ENCODE measurements at places on chromosomes 16 and 17.
A peak's percentile ranks its signal among the peaks of the same experiment; 100 is the strongest.

DNA sequence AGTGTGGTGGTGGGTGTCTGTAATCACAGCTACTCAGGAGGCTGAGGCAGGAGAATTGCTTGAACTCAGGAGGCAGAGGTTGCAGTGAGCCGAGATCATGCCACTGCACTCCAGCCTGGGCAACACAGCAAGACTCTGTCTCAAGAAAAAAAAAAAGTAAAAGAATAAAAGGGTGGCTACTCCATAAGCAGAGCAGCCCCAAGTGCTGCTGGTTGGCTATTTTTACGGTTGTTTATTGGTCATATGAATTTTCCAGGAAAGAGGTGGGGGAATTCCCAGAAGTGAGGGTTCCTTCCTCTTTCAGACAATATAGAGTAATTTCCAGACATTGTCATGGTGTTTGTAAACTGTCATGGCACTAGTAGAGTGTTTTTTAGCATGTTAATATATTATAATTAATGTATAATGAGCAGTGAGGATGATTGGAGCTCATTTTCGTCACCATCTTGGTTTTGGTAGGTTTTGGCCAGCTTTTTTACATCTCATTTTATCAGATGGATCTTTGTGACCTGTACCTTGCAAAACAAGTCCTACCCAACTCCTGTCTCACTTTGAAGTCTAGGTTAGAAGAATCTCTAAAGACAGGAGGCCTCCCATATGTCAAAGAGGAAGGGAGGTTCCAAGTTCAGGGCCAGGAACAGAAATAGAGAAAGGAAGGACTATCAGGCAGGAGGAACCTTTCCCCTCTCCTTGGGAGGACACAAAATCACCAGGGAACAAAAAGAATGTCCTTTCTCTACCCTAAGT is 39.1 kb downstream of the HOXB1 start:
- peak; percentile 57 for DNase-seq

GRCh38 chr17:792277-792676 is 10.1 kb downstream of the MRM3 start:
- DNase-seq: no peak

DNA sequence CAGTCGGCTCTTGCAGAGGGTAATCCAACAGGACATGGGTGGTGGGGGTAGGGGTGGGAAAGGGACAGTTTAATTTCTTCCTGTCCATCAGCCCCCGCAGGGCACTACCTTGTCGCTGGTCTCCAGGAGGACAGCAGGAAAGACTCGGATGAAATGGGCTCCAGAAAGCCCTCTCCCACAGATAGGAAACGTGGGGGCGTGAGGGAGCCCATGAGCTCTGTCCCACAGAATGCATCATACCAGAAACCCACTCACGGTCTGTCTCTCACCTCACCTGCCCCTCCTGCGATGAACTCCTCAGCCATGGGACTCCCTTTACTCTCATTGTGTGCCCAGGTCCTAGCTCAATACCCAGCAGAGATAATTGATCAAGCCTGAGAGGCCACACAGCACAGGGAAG is 240.1 kb downstream of the GSG1L start:
- DNase-seq: no peak

DNA sequence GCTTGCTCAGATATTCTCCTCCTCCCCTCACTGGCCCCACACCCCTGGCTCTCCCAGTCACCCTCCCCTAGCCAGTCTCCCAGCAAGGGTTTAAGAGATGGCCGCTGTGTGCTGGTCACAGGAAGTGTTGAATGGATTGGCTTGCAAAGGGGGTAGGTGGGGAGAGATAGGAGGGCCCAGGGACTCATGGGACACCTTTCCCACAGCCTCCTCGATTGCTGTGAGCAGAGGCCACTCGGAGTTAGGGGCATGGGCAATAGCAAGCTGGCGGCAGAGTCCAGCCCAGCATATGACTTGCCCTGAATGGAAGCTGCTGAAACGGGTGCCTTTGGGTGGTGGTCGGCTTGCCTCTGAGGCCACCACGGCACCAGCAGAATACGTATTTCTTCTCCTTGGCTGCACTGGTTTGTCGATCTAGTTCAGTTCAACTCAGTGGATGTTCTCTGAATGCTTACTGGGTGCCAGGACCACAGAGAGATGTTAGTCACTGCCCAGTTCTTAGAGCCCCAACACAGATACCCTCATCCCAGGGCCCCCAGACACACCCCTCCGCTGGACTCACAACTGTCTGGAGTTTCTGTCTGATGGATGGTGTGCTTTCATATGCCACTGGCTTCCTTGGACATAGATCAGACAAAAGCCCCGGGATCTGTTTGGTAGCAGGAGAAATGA is 6.0 kb downstream of the WFIKKN2 start:
- no peak for DNase-seq

- DNase-seq: no peak
Measured at GRCh38 chr16:20202747-20203146, 124.6 kb downstream of the GP2 start.

GRCh38 chr17:1412185-1413110 is 12.4 kb upstream of the YWHAE start:
- no peak for DNase-seq

GRCh38 chr17:72090108-72090507 is 30.7 kb upstream of the SOX9 start:
- no peak for DNase-seq

DNA sequence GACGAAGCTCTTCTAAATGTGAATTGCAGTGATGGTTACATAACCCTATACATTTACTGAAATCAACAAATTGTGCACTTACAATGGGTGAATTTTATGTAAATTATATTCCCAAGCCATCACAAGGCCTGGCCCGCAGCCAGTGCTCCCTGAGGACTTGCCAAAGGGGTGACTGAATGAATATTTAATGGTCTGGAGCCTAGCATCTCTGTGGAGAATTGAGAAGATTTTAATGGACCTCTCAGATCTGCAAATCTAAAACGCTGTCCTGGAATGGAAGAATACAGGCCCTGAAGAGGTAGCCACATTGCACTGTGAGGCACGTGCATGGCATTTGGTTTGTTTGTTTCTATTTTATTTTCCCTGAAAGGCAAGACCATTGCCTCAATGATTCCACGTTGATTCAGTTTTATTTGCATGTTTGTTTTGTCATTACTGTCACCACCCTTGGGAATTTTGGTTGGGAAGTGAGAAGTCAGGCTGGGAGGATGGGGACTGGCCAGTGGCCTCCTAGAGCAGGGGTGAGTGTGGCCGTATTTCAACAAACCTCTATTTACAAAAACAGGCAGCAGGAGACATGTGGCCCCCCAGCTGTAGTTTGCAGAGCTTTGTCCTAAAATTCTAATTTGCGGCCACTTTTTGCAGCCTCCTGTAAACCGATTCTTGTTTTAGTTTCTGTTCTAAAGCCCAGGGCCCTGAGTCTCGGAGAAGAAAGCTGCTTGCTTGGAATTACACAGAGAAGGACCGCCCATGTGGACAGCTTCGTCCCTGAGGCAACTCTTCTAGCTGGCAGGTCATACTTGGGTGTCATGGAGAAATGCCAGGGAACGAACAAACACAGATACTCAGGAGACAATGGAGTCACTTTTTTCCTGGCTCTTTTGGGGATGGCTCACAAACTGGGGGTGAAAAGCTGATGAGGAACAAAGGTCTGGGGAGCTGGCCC is 40.5 kb upstream of the GCSH start:
- no peak for DNase-seq

DNA sequence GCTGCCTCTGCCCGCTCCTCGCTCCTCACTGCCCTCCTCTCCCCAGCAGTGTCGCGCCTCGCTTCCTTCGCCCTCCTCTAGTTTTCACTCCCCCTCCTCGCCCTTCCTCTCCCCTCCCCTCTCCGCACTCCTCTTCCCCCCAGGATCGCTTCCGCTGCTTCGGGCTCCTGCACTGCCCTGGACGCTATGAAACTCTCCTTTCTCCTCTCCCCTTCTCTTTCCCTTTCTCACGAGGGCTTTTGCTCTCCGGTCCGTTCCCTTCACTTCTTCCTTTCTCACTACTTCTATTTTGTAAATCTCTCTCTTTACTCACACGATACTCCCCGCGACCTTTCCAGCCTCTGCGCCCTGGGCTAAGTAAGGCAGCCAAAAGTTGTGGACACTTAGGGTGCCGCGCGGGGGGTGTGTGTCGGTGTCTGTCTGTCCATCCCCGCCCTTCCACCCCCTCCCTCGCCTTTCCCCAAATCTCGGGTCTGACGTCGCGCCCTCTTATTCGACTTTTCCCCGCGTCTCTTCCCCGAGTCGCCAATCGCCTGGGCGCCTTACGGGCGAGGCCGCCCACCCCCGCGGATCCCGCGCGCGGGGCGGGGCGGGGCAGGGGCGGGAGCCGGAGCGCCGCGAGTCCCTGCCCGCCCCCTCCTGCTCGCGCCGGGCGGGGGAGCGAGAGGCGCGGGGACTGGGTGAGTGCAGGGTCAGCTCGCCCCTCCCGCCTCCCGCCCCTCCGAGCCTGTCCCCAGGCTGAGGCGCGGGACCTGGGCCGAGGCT is at the start of gene IRX3:
Gene IRX3 (minus strand): TSS at position 422 of the 765 bp plus-strand sequence. CDS start 737 bp downstream, outside the sequence.
- no peak for DNase-seq

DNA sequence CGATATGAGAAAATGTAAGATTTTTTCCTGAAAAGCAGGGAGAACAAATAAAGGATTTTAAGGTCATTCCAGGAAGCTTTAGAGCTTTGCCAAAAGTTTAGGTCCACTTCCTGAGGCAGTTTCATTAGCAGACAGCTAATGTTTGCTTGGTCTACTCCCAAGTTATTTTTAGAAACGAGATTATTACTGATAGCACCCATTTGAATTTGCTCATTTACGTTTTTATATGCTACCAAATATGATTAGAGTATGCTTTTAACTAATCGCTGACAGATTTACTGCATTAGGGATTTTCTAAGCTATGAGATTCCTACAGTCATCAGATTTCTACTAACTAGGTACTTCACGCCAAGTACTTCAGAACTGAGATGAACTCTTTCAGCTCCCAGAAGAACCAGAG is 98.1 kb downstream of the WNT3 start:
- DNase-seq: no peak

DNA sequence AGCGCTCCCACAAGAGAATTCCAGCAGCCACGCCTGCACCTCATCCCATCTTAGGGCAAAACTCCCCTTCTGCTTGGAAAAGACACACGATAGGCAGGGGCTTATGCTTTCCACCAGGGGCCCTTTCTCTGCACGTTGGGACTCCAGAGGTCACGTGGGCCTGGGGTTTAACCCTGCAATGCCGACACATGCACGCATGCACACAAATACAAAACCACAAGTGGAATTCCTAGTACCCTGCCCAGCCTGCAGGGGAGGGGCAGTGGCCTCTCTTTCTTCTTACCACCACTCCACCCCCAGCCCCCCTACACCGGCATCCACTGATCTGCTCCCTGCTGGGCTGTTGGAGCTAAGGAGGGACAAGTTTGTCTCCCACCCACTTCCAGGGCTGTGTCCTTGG is 16.8 kb upstream of the CCDC182 start:
- DNase-seq: no peak

GRCh38 chr16:2898831-2899563 is 12.7 kb upstream of the FLYWCH1 start:
- DNase-seq: no peak

DNA sequence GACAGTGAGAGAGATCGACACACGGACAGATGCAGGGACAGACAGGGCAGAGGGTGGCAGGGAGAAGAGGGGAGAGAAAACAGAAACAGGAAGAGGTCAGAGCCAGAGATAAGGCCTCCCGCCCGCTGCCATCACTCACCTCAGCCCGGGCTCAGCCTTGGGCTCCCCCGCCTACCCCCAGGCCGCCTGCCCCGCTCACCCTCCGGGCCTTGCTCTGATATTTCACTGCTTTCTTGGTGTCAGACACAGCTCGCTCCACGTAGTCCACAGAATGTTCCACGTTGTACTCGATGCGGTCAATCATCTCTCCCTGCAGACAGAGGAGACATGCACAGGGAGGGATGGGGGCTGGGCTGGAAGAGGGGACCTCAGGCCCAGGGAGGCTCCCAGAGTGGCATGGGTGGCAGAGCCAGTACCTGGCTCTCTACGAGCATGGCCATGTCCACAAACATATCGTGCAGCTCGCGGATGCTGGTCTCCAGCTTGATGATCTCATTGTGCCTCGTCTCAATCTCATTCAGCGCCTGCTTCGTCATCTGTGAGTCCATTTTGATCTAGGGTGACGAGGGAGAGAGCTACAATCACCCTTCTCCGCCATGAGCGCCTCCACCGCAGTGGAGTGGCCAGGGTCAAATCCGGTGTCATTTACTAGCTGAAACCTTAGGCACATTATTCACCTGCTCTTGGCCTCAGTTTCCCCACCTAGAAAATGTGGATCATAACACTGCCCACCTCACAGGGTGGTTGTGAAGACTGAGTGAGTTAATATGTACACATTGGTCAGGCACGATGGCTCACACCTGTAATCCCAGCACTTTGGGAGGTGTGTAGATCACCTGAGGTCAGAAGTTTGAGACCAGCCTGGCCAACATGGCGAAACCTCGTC is 8.2 kb downstream of the HSD3B7 start:
- DNase-seq: no peak

DNA sequence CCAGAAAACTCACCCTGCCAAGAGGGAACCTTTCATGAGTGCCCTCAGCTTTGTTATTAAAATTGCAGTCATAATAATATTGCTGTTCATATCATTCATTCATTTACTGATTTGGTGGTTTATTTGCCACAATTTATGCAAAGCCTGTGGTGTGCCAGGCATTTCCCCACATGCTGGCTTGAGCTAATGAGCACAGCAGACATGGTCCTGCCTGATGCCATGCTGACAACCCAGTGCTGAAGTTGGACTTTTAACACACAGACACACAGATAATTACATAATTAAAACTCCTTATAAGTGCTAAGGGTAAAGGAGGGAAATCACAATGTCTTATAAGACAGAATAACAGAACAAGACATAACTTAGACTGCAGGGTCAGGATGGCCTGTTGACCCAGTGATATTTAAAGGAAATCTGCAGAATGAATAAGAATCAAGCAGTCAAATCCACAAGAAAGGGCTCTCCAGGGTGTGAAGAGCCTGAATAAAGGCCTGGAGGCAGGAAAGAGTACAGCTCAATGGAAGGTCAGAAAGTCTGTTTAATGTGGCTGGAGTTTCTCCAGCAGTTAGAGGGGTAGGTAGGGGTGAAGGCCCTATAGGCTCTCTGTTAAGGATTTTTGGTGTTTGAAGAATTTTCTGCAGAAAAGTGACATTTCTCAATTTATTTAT is 196.9 kb upstream of the CDH11 start:
- DNase-seq: no peak

GRCh38 chr16:81758376-81758775 is 20.7 kb upstream of the PLCG2 start:
- DNase-seq: no peak

DNA sequence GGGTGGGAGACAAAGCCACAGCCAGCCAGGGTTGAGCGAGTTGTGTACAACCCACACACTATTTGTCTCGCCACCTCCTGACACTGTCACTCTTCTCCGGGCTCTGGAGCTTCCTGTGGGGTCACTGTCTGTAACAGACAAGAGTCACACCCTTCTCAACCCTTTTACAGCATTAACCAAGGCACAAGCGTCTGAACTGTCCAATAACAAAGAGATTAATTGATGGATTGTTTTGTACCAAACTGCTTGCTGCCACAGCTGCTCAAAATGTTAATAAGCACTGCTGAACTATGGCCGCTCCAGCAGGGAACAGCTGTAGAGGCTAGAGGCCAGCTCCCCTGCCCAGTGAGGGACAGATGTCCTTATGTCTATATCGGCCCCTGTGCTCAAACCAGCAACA is 25.2 kb upstream of the HYDIN start:
- no peak for DNase-seq

Measured in CD4-positive, alpha-beta T cell treated with Interferon alpha-2 for 1 hour (primary cell).